ENCODE measurements at places on chromosomes 3 and 15. TPM values are rescaled to one million over a fixed set of nuclear protein-coding genes. Genes with fewer than 3 reads are reported as not detected.

Gene UTS2B
- 0.25 TPM for total RNA-seq

Gene LINGO1
- total RNA-seq = 1.6 TPM

Gene FAM174B
- total RNA-seq = 7.4 TPM

GRCh38 chr3:9955611-9956352 is 3.6 kb upstream of the PRRT3 start:
- H3K4me3 ChIP-seq = no peak overlapping the region
- DNase-seq = no peak
- no peaks in the 10 kb centered on the region for H3K27me3 ChIP-seq

DNA sequence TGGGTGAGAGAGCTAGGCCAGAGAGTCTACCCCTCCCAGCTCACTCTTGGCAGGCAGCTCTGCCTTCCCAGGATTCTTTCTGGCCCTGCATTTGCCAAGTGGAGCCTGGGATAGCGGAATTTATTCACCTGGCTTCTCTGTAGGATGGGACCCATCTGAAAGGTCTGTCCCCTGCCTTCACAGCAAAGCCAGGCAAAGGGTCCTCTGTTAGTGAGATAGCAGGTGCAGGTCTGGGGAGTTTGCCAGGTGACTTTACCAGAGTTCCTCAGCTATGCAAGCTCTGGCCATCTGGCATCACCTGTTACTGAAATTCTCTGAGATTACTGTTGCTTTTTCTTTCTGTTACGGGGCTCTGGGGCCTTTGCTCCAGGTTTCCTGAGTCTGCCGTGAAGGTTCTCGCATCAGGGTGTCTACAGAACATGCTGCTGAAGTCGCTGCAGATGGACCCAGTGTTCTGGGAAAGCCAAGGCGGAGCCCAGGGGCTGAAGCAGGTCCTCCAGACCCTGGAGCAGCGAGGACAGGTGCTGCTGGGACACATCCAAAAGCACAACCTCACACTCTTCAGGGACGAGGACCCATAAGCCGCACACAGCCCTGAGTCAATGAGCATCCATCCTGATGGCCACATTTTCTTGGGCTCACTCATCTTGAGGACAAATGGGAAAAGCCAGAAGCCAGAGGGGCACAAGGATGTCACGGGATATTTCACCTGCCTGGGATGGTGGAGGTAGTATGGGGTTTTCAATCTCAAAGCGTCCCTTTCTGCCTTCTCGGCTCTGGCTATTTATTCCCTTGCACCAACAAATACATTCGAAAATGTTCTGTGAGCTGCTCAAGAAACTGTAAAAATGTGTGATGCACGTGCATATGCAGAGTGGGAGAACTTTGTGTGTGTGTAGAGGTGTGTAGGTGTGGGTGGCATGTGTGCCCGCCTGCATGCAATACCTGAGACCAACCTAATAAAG is 49.8 kb downstream of the POMGNT2 start:
- no peak for DNase-seq
- H3K4me3 ChIP-seq = no peak overlapping the region
- H3K27me3 ChIP-seq = no peaks in the 10 kb centered on the region
- no peaks in the 10 kb centered on the region for H3K36me3 ChIP-seq
- H3K4me1 ChIP-seq = no peaks in the 10 kb centered on the region
- no peak overlapping the region for H3K27ac ChIP-seq

GRCh38 chr3:160987982-160988964 is 116.9 kb downstream of the B3GALNT1 start:
- H3K36me3 ChIP-seq = no peaks in the 10 kb centered on the region
- no peaks in the 10 kb centered on the region for H3K27me3 ChIP-seq
- no peak for DNase-seq
- no peaks in the 10 kb centered on the region for H3K4me1 ChIP-seq
- no peak overlapping the region for H3K27ac ChIP-seq

GRCh38 chr15:100707229-100707628 is 104.8 kb downstream of the ASB7 start:
- no peaks in the 10 kb centered on the region for H3K4me1 ChIP-seq
- no peak for DNase-seq
- H3K36me3 ChIP-seq = no peaks in the 10 kb centered on the region
- H3K27ac ChIP-seq = no peak overlapping the region
- H3K4me3 ChIP-seq = no peak overlapping the region
- H3K27me3 ChIP-seq = no peaks in the 10 kb centered on the region

- no peak overlapping the region for H3K27ac ChIP-seq
- no peak overlapping the region for H3K4me3 ChIP-seq
- H3K4me1 ChIP-seq = no peaks in the 10 kb centered on the region
- no peaks in the 10 kb centered on the region for H3K27me3 ChIP-seq
Measured at GRCh38 chr3:184307915-184308314, 6.5 kb upstream of the EIF4G1 start.

DNA sequence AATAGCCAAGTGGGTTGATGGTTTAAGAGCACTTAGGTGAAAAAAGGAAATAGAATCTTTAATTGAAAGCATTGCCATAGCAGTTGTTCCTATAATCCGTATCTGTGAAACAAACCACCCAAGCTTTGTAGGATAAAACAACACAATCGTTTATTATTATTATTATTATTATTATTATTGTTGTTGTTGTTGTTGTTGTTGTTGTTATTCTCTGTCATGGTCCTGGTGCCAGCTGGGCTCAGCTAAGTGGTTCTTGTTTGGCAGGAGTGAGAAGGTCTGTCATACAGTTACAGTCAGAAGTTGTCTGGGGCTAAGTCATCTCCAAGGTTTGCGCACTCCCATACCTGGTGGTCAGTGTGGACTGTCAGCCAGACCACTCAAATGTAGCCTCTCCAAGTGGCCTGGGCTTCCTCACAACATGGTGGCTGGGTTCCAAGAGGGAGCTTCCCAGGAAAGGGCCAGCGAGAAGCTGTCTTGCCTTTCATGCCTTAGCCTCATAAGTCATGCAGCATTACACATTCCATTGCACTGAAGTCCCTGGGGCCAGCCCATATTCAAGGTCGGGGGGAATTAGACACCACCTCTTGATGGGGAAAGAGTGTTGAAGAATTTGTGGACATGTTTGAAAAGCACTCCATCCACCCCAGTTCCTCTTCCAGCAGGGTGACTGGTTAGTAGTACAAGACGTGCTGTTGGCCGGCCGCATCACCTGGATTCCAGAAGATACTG is 54.3 kb upstream of the FGD5 start:
- no peaks in the 10 kb centered on the region for H3K36me3 ChIP-seq
- peak; percentile 35 for DNase-seq
- H3K4me3 ChIP-seq = no peak overlapping the region
- peaks cover 7% of the 10 kb centered on the region for H3K4me1 ChIP-seq
- no peaks in the 10 kb centered on the region for H3K27me3 ChIP-seq

GRCh38 chr3:21441821-21442220 is 309.2 kb downstream of the ZNF385D start:
- no peak overlapping the region for H3K27ac ChIP-seq
- no peaks in the 10 kb centered on the region for H3K4me1 ChIP-seq
- no peaks in the 10 kb centered on the region for H3K36me3 ChIP-seq

Measured in spleen (tissue), 13 donors.